Tongue (tissue), 3 donors: ENCODE measurements at places on chromosomes 16 and 17. TPM values are rescaled to one million over a fixed set of nuclear protein-coding genes. Genes with fewer than 3 reads are reported as not detected.
A peak's percentile ranks its signal among the peaks of the same experiment; 100 is the strongest.

- no peak for DNase-seq
These were observed 48.9 kb downstream of the RABEP1 start for GRCh38 chr17:5330981-5331380.

DNA sequence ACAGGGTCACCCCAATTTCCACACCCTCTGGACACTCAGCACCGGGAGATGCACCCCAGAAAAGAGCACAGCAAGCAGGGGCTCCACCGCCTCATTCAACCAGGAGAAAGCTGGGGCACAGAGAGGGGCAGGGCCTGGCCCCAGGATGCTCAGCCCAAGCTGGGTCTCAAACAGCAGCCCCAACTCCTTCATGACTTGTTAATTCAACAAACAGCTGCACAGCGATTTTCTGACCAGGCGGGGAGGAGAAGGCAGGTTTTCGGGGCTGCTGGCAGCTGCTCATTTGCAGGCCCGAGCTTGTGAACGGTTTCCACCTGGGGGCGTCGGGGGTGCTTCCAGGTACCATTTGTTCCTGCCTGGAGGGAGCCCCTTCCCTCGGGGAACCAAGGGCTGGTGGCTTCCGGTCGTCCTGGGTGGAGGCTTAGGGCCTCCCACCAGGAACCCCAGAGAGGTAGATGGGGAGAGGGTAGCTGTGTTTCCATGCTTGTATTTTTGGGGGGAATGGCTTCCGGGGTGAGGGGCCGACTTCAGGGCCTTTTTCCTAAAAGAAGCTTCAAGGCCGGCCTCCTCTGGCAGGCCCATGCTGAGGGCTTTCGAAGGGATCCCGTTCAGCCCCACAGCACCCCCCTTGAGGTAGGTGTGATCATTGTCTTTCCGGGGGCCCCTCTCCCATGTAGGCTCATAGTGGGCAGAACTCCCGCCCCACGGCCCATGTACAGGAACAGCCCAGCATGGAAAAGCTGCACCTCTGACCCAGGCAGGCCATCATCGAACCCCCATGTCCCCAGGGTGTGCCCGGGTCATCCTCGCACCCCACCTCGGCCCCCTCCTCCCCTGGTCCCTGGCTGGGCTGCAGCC lies 191.6 kb upstream of the GSE1 start:
- DNase-seq: peak; percentile 47

- DNase-seq: no peak
These were observed 34.1 kb downstream of the NME2 start for GRCh38 chr17:51200295-51200694.

DNA sequence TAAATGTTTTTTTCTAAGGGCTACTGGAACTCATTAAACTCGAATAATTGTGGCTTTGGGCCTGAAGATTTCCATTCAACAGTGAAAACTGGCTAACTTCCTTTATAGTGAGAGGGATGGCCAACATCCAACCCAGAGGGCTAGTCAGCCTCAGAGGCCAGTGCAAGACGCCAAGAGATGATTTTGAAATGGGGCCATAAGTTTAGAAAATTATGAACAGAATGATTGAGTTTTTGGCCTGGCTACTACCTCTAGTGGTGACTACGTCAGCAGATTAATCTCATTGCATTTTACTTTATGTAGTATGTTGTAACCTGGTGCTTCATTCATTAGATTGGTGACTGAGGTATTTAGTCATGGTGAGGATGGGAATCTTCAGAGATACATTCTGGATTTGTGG lies 28.4 kb downstream of the HAPSTR1 start:
- DNase-seq: no peak

DNA sequence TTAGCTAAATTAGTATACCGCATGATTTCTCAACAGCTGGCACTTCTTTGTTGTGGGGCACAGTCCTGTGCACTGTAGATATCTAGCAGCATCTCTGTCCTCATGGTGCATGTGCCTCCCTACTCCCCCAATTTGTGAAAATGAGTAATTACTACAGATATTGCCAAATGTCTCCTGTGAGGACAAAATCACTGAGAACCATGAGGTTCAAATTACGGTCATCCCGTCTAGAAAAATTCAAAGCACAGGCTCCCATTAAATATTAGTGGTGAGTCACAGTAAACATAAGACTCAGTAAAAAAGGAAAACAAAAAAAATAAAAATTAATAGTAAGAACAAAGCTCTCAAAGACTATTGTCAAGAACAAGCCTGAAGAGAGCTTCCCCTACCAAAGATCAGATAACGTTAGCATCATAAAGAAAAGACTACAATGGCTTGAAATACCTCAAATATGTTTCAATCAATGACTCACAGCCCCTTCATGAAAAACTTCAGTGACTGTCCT lies 57.8 kb downstream of the STH start:
- DNase-seq: no peak

GRCh38 chr17:17817552-17817947 lies 19.2 kb downstream of the SREBF1 start:
- no peak for DNase-seq

DNA sequence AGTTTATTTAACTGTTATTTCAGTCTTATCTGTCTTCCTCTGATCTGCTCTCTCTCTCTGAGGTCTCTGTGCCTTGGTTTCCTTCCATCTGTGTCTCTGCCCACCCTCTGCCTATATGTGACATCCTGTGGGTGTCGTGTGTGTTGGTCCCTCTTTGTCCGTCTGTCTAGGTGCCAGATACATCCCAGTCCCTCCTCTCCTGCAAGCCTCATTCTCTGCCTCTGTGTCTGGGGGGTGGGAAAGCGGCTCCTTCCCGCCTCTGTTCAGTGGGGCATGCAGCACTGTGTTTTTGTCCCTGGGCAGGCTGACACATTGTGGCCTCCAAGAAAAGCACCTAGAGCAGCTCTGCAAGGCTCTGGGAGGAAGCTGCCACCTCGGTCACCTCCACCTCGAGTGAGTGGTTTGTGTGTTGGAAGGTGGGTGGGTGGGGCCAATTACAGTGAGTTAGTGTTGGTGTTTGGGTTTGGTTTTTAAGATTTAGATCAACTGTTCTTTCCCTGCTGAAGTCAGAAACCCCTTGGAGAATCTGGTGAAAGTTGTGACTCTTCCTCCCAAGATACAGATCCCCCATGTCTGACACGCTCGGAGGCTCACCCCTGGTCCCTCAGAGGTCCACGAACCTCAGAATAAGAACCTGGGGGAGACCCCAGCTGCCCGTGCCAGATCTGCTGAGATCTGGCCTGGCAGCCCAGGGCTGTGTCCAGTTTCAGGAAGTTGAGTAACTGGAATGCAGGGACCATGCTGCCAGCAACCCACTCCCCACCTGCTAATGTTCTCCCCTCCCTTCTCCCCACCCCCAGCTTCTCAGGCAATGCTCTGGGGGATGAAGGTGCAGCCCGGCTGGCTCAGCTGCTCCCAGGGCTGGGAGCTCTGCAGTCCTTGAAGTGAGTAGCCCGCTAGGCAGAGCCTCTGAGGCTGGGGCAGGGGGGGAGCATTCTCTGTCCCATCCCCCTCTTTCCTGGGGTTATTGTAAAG lies 50.9 kb upstream of the CPNE2 start:
- DNase-seq: no peak

GRCh38 chr16:69073181-69073702 lies 32.2 kb upstream of the HAS3 start:
- DNase-seq: no peak

DNA sequence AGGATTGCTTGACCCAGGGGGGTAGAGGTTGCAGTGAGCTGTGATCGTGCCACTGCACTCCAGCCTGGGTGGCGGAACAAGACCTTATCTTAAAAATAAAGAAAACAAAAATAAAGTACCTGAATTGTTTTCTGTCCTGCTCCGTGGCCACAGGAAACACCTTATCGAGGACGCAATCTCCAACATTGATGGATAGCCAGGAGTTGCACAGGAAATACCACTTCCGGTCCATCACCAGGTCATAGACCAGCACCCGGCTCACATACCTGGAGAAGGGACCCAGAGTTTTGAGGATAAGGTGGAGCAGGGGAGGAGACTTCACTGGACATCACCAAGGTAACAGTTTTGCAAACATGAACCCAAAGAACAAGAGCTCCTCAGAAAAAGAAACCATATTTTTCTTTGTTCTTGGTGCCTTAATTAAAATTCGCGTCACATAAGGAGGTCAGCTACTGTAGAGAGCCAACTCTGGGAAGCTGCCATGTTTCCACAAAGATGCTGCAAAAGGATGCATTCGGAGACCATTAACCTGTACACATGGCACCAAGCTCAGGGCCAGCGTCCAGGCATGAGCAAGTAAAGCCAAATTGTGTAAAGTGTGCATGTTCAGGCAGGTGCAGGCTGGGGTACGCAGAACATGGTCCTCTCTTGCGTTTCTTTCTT lies 55.6 kb upstream of the GCSH start:
- no peak for DNase-seq

- DNase-seq: peak; percentile 38
These were observed 111.7 kb upstream of the FOXF1 start for GRCh38 chr16:86398622-86399021.

DNA sequence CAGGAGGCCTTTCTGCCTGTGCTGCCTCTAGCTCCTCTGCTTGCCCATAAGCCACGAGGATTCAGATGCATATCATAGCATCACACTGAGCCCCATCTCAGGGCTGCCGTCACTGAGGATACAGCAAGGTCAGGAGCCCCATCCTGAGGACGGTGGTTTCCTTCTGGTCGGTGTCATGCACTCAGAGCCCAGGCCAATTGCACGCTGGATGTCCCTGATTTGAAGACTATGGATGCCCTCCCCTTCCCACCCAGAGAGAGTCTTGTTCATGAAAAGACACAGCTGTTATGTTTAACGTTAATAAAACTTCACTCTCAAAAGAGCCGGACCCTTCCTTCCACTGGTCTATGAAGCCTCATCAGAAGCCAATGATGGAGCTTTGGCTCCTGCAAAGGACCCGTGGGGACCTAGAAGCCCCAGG lies 19.9 kb downstream of the COTL1 start:
- no peak for DNase-seq

- DNase-seq: peak; percentile 63
These were observed 13.2 kb downstream of the COPZ2 start for GRCh38 chr17:48024149-48025039.

DNA sequence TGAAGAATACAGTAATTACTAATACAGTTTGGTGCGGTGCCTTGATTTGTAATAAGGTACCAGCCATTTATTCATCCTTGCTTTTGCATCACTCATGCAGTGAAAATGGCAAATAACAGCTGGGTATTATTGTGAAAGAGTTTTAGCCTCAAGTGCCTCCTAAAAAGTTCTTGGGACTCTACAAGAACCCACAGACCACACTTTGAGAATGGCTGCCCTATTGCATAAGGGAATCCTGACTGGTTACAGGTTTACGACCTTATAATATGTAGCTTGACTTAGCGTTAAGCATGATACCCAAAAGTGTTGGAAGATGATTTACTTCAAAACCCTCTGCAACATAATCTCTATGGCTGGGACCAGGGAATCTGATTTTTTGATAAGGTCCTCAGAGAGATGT lies 4.2 kb downstream of the MYH13 start:
- DNase-seq: no peak

GRCh38 chr16:68379472-68380347 lies 68.6 kb downstream of the SMPD3 start:
- no peak for DNase-seq

GRCh38 chr17:17710728-17711541 lies 29.7 kb downstream of the RAI1 start:
- DNase-seq: peak; percentile 72

GRCh38 chr17:55833306-55833705 lies 82.5 kb downstream of the PCTP start:
- DNase-seq: no peak

- no peak for DNase-seq
These were observed 3.0 kb upstream of the MTMR4 start for GRCh38 chr17:58517378-58517927.

DNA sequence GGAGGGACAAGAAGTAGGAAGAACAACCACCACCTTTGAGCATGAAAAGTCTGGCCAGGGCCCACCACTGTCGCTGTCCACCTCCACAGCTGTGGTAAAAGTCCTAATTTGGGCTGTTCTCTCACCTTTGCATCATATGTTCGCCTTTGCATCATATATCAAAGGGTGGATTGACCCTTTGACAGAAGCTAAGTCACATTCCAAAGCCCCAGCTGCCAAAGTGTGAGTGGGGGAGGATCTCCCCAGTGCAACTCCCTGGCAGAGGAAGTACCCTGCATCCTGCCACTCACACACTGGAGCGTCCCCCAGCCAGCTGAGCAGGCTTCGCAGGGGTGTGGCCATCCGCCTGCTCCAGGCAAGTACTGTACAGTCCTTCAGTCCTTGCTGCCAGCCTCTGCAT lies 12.7 kb upstream of the SPECC1 start:
- peak; percentile 41 for DNase-seq

- DNase-seq: peak; percentile 81
These were observed 49.8 kb upstream of the BAHCC1 start for GRCh38 chr17:81345228-81346089.

DNA sequence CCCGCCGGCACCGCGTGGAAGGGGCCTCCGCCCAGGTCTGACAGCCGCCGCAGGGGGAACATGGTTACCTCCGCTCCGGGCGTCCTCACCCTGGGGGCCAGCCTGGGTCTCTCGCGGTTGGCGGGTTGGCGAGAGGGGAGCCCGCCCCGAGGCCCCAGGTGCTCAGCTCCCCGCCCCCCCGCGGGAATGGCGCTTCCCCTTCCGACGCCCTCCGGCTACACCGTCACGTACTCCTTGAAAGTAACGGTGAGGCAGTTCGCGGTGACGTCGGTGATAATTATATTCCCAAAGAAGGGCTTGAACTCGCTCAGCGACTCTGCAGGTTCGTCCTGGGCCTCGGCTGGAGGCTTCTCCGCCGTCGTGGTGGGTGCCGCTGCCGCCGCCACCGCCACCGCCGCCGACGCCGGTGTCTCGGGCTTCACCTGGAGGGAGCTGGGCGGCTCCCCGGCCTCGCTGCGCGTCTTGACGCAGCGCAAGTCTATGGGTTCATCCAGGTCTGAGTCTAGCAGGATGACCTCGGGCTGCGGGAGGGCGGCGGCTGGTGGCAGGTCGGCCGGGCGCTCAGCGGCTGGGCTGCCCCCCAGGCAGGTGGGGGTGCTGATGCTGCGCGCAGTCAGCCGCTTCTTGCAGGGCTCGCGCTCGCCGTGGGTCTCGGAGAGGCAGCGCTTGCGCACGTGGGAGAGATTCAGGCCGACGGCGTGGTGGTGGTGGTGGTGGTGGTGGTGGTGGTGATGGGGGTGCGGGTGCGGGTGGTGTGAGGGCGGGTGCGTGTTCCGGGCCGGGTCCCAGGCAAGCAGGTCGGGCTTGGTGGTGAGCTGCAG lies 5.3 kb downstream of the CBX4 start:
- DNase-seq: no peak

The MT1F gene
- total RNA-seq: 8.2 TPM

The CTRL gene
- total RNA-seq: 0.51 TPM

The PPP1R27 gene
- 11.9 TPM for total RNA-seq

The HOXB5 gene
- not detected for total RNA-seq

The PNMT gene
- 2.4 TPM for total RNA-seq

The CPHXL2 gene
- not detected for total RNA-seq

The KRTAP1-5 gene
- total RNA-seq: not detected

The CCL4L2 gene
- 3.7 TPM for total RNA-seq
